Panc1 (cell line): ENCODE measurements at places on chromosomes 1 and 21. TPM values are rescaled to one million over a fixed set of nuclear protein-coding genes. Genes with fewer than 3 reads are reported as not detected.

The KCNN3 gene
- total RNA-seq = 0.05 TPM

The AMY1C gene
- total RNA-seq = not detected

The UMODL1 gene
- total RNA-seq = 0.18 TPM

The FCRL1 gene
- not detected for total RNA-seq

The IL19 gene
- total RNA-seq = not detected

- no peak for DNase-seq
- H3K27me3 ChIP-seq = no peaks in the 10 kb centered on the region
- H3K4me3 ChIP-seq = no peak overlapping the region
- H3K4me1 ChIP-seq = no peaks in the 10 kb centered on the region
- no peaks in the 10 kb centered on the region for H3K36me3 ChIP-seq
Measured at GRCh38 chr1:220243947-220244346, 28.3 kb downstream of the RAB3GAP2 start.

GRCh38 chr1:168613691-168614231, 37.4 kb downstream of the XCL1 start:
- no peak overlapping the region for H3K4me3 ChIP-seq
- no peaks in the 10 kb centered on the region for H3K27me3 ChIP-seq
- H3K27ac ChIP-seq = no peak overlapping the region
